Kasumi-1 (cell line): ENCODE measurements at places on chromosomes 2 and 18.

DNA sequence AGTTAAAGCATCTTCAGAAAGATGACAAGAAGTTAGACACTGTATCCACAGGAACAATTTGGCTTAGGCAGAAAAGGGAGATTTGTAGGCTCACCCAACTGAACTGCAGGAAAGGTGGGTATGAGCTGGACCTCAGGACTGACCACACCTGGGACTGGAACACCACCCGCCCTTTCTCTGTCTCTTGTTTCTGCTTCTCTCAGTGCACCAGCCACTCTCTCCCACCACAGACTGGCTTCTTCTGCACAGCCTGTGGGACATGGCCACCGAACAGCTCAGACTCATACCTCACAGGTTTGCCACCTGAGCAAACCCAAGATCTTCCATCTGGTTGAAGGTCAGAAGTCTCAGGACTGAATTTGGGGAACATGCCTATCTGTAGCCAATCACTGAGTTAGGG, 14.2 kb upstream of the MALT1 start:
- no peak for DNase-seq

DNA sequence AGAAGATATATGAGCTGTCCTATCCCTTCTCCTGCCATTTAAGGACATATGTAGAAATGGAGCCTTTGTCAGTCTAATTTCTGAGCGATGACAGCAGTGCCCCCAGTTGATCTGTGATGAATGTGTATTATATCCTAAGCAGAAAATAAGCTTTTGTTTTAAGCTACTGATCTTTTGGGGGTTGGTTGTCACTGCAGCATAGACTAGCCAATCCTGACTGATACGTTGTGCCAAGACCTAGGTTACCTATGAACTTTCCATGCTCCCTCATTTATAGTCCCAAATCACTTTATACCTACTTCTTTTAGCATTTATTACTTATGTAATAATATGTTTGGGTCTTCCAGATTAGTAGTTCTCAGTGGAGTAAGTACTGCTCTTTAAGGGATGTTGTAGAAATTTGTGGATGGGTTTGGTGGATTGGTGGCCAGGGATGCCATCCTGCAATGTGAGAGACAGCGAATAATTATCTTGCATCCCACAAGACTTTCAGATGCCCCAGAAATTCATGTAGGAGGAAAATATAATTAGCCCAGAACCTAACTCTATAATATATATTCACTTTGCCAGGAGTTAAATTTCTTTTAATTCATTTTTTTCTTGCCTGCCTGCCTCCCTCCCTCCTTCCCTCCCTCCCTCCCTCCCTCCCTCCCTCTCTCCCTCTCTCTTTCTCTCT, 11.8 kb downstream of the SMAD4 start:
- DNase-seq: no peak

GRCh38 chr2:172489681-172490080, 62.3 kb downstream of the ITGA6 start:
- DNase-seq: no peak

DNA sequence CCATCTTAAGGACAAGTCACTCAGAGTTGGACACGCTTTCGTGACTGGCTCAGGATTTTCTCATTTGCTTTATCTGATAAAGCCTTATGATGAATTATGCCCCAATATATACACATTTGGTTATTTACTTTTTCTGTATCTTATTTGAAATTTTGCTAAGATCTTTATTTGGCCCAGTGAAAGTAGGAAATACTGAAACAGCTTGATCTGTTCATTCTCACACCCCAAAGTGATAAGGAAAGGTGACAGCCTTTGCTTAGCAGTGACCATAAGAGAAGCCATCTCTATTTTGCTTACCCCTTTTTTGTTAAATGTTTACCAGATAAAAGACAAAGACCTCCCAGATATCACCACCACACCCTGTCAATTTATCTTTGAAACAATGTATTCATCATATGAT, 428.3 kb downstream of the PARD3B start:
- no peak for DNase-seq

- DNase-seq: no peak
These were observed 477.3 kb downstream of the MBD2 start for GRCh38 chr18:53747210-53747609.

DNA sequence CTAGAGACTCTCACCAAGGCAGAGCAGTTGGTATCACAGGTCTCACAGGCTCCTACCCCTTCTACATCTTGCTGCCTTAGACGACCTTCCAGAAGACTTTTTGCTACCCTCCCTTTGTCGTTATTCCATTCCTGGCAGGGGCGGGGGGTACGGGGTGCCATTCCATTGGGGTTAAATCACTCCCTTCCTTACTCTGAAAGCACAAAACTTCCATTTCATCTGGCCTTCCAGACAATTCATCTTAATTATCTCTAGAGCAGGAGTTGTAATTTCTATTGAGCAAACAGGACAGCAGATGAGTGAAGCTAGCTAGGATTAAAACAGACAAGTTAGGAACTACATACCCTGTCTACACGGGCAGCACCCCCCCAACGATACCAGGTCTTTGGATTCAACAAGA, 276.2 kb upstream of the TANK start:
- no peak for DNase-seq

GRCh38 chr2:176470713-176471112, 201.5 kb downstream of the MTX2 start:
- no peak for DNase-seq

DNA sequence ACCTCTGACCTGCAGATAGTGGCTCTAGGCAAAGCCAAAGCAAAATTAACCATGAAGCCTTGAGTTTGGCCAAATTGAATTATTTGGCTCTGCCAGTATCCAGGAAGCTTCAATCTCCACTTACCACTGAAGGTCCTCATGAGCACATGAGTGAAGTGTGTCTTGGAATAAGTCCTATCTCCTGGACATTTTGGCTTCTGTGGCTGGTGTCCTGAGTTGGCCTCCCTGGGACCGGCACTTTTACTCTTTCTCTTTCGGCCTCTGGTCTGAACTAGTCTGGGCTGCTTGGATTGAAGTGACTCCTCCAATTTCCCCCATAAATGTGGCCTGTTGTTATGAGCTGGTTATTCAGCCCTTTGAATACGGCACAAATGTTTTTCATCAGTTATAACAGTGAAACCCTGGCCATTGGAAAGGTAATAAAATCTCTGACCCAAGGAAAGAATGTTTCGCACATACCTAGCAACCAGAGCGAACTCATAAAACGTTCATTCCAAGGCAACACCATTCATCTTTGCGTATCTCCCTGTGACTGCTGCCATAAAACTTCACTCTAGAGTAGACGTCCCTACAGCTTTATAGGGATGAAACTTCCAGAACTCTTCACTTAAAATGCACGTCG, 216.4 kb downstream of the LPIN1 start:
- DNase-seq: no peak

GRCh38 chr2:73780237-73780582, 307 bp upstream of the DUSP11 start:
- no peak for DNase-seq

DNA sequence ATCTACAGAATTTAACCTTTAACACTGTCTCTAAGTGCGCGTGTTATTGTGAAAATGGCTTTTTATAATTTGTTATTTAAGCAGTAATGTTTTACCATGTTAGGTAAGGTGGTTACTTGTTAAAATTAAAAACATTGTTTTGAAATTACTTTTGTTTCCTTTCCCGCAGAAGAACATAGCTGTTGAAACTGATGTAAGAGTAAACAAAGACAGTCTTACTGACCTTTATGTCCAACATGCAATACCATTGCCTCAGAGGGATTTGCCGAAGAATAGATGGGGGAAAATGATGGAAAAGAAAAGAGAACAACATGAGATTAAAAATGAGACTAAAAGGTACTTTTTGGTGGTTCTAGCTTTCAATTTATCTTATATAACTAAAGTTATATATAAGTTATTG, 2.1 kb downstream of the C2orf49 start:
- no peak for DNase-seq

GRCh38 chr2:18169121-18169892, 290.8 kb downstream of the KCNS3 start:
- no peak for DNase-seq

DNA sequence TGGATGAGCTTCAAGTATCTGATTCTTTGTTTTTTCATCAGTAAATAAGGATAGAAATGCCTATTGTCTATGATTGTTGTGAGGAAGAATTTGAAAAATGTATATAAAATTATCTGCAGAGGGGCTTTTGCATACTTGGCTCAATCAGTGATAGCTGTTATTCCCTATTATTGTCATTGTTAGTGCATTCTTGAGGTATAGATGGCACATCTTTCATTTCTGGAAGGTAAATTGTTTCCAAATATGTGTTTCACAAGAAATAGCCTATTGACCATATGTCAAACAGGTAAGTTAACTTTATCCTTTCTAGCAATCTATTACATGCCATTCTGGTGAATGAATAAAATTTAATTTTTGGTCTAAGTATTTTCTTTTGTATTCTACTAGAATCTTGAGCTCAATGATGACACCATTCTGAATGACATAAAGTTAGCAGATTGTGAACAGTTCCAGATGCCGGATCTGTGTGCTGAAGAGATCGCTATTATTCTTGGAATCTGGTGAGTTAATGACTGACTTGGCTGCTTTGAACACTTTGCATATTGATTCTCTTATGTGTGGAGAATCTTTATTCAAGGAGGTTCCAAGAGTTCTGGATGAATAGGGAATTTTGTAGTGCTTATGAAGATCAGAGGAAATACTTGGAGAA, 44.2 kb downstream of the TTC27 start:
- no peak for DNase-seq

DNA sequence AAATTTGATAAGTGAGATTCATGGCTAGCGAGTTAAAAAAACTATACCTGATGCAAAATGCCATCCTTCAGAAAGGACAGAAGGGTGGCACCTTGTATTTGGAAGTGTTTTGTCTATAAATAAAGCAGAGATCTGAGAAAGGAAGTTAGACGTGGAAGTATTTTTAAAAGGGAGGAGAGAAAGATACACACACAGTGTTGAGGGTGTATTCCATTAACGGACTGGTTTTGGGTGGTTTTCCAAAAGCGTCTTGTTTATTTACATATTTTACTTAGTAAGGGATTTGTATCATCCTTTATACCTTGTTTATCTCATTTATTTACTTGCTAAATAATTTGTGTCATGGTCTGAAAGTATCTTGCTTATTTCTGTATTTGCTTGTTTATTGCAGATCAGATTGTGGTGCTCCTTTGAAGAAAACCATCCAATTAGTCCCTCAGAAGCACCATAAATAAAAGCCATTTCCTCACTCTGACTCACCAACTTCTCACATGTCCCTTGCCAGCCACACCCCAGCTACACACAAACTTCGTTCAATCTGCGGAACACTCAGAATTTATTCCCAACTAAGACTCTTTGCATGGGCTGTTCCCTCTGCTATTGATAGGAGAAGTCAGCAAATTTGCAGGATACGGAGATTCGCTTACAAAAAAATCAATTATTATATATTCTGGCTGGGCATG, 90.8 kb downstream of the FAM124B start:
- no peak for DNase-seq

DNA sequence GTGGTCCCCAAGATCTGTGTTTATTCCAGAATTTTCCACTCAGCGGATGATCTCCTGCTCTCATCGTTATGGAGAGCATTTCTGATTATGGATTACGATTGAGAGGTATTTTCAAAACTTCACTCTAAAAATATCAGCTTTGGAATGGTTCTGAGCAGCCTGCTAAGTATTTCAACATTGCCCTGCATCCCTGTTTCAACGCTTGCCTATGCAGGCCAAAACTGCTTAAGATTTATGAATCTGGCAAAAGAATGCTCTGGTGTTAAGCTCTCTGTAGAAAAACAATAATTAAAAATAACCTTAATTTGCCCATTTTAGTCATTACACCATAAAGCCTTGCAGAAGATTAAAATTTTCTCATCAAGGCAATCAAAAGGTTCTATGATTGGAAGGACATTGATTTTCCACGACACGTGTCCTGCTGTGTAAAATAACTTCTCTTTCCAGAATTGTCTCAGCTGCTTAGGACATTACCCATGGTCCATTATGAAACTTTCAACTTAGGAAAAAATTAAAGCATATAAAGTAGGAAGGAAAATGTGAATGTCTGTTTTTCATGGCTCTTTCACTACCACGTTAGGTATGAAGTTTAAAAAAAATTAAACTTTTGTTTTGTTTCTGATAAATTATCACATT, 229.9 kb downstream of the ACKR3 start:
- DNase-seq: no peak

DNA sequence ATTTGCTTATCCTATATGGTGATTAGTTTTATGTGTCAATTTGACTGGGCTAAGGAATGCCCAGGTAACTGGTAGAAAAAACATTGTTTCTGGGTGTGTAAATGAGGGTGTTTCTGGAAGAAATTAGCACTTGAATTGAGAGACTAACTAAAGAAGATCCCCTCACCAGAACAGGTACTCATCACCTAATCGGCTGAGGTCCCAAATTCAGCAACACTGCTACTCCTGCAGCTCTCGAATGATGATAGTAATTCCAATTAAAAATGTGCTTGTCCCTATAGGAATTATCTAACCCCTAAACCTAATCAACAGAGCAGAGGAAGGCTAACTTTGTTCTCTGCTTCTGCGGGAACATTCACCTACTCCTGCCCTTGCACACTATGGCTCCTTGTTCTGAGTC, 464.5 kb upstream of the CHST9 start:
- no peak for DNase-seq

- DNase-seq: no peak
These were observed 35.2 kb upstream of the SNED1 start for GRCh38 chr2:240963065-240963867.

- DNase-seq: no peak
These were observed 6.3 kb upstream of the GAL3ST2 start for GRCh38 chr2:241770185-241770935.

DNA sequence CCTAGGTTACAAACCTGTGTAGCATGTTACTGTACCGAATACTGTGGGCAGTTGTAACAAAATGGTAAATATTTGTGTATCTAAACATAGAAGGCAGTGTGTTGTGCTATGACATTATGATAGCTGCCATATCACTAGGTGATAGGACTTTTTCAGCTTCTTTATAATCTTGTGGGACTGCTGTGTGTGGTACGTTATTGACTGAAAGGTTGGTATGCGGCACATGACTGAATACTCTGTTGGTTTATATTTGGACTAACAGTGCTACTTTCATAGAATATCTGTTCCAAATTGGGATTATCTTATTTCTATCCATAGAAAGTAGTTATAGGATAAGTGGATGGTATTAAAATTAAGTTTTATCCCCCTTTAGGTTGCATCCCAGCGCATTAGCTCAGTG, 144.7 kb downstream of the PHLPP1 start:
- DNase-seq: no peak

GRCh38 chr2:19611491-19612332, 253.3 kb upstream of the OSR1 start:
- DNase-seq: no peak

- DNase-seq: no peak
These were observed 1139.5 kb downstream of the BCL11A start for GRCh38 chr2:59413751-59414570.

- no peak for DNase-seq
These were observed 17.0 kb downstream of the RND3 start for GRCh38 chr2:150470435-150470834.

GRCh38 chr18:22488554-22488953, 70.8 kb upstream of the CTAGE1 start:
- no peak for DNase-seq

DNA sequence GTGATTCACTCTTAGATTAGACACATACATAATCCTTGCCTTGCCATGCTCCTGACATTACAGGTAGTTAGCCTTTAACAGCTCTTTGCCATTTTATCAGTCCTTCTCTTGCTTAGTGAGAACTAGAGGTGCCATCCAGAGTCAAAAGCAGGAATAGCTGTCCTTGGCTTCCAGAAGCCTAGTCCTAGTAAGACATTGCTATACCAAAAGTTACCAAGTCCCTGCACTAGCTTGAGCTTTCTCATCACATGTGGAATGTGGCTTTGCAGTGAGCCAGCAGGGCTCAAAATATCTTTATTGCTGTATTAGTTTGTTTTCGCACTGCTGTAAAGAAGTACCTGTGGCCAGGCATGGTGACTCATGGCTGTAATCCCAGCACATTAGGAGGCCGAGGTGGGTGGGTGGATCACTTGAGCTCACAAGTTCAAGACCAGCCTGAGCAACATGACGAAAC, 104.7 kb upstream of the NOSTRIN start:
- DNase-seq: no peak
